ENCODE measurements at places on chromosomes 7 and 10.

- DNase-seq, result peak; percentile 75
Measured at GRCh38 chr7:28349637-28350036, 62.7 kb upstream of the CREB5 start.

DNA sequence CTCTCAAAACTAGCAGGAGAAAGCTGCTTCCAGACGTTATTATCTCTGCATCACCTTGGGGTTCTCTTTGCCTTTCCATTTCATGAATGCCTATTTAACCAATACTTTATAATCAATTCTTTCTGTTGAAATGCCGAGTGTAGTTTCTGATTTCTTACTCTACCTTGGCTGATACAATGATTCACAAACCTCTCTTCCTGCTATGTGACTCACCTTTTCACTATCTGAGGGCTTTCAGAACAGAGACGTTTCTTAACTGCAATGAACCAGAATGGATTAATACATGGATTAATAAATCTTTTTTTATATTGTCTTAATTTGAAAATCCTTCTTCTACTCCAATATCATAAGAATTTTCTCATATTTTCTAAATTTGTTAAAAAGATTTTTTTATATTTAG lies 46.4 kb upstream of the ZNF746 start:
- no peak for DNase-seq

DNA sequence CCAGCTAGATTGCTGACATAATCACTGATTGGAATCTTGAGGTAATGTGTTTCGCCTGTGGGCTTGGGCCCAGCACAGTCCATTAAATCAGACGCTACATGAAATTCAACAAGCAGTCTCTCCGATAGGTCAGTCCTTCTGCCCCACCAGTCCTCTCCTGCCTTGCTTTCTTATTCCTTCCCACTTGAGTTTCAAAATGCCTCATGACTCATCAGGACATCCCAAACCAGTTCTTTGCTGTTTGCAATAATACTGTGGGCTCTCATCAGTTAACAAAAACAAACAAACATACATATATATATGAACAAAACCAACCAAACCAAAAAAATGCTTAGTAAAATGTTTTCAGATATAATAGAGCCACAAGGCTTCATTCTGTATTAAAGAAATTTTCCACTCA lies 599.0 kb downstream of the SORCS1 start:
- no peak for DNase-seq

- DNase-seq, result no peak
Measured at GRCh38 chr10:73509695-73510094, 13.9 kb upstream of the PPP3CB start.

DNA sequence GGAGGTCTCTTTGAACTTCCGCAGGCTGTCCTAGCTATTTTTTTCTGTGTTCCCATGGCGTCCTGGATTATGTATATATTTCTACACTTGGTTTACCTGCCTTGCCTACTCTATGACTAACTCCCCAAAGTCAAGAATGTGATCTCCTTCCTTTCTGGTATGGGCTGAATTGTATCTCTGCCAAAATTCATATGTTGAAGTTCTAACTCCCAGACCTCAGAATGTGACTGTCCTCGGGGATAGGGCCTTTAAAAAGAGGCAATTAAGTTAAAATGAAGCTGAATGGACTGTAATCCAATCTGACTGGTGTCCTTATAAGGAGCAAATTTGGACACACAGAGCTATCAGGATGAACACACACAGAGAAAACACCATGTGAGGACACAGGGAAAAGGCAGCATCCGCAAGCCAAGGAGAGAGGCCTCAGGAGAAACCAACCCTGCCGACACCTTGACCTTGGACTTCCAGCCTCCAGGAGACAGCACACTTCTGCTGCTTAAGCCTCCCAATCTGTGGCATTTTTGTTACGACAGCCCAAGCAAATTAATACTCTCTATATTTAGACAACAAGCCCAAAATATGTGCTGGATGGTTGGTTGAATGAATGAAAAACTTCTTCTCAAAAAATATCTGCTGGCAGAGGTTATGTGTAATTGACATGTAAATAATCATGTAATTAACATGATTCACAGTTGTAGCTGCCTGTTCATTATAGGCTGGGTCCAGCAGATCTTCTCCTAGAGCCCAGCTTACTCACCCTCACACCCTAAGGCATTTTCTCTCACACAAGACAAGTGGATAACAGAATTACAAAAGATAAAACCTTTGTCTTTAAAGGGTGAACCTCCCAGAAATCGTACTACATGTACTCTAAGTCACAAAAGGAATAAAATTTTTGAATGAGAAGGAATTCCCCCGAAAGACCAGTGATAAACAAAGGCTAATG lies 123.7 kb downstream of the CUBN start:
- DNase-seq, result no peak

GRCh38 chr7:148978091-148978490 lies 50.2 kb downstream of the PDIA4 start:
- no peak for DNase-seq

DNA sequence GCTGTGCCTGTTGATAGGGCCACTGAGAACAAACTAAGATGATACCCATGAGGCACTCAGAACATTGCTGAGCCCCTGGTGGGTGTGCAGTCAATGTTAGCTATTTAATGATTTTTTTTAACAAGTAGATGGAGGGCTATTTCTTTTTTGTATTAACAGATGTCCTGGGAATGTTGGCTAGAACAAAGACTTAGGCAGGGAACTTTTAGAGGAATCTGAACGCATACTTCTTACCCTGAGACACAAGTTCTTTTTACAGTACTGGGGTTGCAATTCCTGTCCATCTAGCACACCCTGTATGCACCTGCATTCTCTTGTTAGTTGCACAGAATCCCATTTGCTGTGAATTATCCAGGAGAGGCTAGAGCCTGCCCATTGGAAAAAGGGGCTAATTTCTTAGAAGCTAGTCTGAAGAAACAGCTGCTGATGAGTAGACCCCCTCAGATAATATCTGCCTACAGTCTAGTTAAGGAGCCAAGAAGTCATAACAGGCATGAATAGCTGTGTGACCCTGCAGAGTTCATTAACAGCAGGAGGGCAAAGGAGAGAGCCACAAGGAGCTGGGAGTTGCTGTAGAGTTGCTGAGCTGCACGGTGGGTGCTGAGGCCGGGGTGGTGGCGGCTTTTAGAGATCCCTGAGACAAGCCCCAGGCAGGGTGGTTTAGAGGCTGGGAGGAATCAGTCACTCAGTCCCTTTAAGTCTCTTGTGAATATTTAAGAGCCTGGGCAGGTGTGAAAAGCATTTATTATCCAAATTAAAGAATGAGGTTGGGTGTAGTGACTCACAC lies 103.7 kb upstream of the FZD8 start:
- DNase-seq, result no peak

DNA sequence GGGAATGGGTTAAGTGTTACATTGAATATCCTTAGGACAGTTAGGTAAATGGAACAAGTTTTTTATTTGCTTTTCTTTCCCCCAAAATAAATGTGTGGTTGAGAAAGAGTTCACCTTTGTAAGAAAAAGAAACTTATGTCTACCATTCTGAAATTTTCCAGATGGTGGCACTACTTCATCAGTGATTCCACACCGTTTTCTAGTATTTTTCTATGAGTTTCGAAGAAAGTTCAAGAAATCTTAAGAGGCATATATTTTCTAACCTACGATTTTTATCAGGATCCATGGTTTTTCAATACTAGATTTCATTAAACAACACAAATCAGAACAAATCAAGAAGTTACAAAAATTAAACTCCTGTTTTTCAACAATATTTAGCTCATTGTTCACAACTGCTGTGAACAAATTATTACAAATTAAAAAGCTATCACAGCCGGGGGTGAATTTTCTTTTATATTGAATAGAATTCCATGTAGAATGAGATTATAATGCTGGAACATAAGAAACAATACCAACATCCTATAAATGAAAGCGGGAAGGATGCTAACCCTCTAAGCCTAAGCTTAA lies 163.1 kb upstream of the NPVF start:
- peak; percentile 32 for DNase-seq

GRCh38 chr7:5282543-5283316 lies at the start of gene SLC29A4:
TSS of gene SLC29A4 (plus strand) at chr7:5282943. CDS start at chr7:5287817, 4,874 bp downstream.
- peak; percentile 25 for DNase-seq

- no peak for DNase-seq
Measured at GRCh38 chr7:67696878-67697277, 700.2 kb downstream of the TYW1 start.

DNA sequence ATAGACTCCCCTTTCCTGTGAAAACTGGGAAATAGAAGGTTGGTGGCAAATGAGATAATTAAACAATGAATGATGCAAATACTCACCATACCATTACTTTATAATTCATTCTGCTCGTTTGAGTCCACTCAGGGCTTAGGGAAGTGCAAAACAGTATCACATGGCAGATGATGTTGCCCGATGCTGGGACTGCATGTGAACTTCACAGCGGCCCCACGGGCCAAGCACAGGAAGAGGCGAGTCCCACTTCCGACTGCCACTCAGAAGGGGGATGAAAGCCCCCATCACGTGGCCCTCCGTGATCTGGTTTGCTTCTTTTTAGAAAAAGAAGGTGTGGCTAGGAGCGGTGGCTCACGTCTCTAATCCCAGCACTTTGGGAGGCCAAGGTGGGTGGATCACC lies 71.5 kb downstream of the PRPF18 start:
- DNase-seq, result no peak

GRCh38 chr10:132477398-132478340 lies 59.9 kb upstream of the INPP5A start:
- DNase-seq, result no peak

DNA sequence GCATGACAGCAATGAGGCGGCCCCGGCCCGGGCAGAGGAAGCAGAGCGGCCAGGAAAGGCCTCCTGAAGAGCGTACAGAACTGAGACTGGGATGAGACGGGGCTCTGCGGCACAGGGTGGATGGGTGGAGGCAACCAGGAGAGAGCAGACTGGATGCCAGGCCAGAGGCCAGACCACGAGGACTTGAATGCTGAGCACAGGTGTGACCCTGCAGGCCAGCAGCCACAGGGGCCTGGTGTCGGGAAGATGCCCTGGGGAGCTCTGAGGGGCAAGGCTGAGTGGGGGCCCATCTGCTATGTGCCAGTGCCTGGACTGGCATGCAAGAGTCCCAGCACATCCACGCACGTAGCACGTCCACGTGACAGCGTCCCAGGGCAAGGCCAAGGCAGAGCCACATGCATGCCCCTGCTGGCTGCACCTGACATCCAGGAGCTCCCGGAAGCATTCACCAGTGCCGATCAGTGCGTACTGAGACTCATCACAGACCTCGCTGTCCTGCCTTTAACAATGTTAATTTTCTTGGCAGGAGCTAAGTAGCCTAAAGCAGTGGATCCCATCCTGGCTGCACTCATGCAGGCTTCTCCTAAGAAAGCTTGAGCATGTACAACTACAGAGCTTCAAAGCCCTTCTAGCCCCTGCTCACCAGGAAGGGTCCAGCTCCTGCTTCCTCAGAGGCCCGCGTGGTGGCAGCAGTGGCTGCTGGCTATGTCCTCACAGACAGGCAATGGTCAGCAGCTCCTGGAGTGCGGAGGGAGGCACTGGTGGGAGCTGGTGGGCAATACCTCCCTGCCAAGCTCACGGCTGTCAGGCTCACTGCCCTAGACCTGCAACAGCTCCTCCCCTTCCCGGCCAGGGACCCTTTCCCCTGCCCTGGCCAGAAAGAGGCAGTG lies 18.0 kb downstream of the GRID1 start:
- no peak for DNase-seq

Measured in NCI-H510A treated with DMSO at 0.1 percent for 48 hours (cell line).